ENCODE measurements at places on chromosomes 1 and 21.

GRCh38 chr1:219220945-219221344, 47.3 kb downstream of the LYPLAL1 start:
- DNase-seq = no peak

- DNase-seq = no peak
Measured at GRCh38 chr21:31442339-31442738, 98.3 kb upstream of the TIAM1 start.

- DNase-seq = no peak
Measured at GRCh38 chr1:29896791-29897714, 660.7 kb downstream of the PTPRU start.

DNA sequence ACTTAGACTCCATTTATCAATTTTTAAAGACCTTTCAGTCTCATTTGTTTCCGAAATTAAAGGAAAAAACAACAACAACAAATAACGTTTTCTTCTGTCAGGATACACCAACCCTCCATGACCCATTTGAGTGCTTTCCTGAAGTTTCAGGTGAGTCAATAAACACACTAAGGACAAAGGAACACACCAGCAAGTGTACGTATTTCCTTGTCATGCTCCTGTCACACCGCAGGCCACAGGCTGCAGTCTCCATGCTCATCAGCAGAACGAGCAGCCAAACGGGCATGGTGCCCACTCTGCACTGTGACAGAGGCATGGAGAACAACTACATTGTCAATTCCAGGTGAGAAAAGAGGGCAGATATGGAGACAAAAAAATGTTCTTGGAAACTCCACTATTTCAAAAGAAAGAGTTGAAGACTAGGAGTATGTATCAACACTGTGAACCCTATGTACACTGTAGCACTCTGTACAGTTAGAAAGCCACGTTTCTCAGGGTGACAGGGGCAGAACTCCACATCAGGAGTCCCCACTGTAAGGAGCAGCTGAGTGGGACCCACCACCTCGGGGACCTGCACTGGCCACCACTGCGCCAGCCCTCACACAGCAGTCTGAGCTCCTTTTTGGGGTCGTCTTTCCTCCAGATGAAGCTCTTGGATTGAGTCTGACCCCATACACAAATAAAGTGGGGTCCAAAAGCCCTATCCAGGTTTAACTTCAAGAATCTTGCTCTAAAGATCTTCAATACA, 2.6 kb downstream of the PTTG1IP start:
- DNase-seq = no peak

- no peak for DNase-seq
Measured at GRCh38 chr1:116537040-116537831, 33.6 kb downstream of the CD58 start.

DNA sequence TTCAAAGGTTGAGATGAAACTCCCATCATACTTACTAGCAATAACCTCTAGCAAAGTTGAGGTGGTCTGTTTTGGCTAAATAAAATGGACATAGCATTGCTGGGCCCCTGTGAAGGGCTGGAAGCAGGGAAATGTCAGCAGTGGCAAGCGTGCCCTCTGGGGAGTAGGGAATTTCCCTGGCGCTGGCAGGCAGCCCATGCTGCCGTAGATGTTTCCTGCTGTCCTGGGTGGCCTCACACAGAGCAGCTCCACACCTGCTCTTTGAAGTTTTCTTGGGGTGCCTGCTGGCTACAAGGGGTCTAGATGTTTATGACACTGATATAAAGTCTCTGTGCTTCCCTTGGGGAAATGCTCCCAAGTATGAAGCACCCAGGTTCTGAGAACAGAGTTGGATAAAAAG, 30.2 kb downstream of the ADARB1 start:
- no peak for DNase-seq

GRCh38 chr21:43624339-43624738, 34.9 kb downstream of the HSF2BP start:
- no peak for DNase-seq

DNA sequence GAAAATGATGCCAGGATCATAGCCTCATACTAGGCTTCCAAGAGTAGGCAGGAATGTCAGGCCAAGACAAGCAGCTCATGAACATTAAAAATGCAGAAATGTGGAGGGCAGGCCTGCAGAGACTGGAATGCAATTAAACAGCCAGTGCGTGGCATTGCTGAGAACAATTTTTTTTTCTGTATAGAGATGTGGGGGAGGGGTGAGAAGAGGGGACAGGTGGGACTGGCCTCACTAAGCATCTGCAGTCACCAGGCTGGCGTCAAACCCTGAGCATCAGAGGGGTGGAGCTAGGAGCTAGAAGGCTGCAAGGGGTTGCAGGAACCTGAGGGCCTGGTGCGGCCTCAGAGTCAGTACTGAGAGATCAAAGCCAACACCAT, 114.1 kb downstream of the TNR start:
- no peak for DNase-seq

DNA sequence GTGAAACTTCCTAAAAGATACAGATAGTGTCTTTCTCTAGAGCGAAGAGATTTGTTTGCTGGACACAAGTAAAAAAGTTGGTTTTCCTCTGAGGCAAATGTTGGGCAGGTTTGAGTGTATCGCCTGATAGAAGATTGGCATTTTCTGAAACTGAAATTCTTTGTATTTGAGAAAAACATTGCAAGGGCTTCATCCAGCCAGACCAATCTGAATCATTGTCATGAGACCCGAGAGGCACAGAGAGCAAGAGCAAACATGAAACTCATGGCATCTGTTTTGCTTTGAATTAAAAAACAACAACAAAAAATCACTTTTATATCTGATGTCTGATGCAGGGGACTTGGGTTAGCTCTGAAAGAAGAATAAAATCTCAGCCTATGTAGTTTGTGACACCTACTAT, 379.3 kb upstream of the NCAM2 start:
- no peak for DNase-seq

DNA sequence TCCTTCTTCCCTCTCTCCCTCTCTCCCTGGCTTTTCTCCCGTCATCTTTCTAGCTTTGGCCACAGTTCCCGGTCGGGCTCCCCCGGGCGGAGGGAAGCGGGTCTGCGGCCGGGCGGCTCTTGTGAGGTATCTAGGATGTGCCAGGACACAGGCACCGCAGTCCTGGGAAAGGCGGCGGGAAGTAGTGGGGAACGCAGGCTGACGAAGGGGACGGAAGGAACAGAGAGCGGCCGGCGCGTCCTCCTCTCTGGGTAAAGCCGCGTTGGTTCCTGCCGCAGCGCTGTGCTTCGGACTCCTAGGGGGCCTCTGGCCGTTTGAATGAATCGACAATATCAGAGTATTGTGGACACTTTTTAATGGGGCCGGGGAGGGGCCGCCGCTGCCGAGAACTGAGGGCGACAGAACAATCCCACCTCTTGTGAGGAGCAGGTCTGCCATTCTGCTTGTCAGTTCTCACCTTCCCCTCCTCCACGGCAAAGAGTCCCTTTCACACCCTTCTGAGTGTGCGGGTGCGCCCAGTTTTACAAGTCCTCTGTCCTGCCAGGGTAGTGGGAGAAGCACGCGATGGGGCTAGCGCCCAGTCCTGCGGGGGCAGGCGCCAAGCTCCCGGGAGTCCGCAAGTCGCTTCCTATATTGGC, 1.2 kb upstream of the LHX9 start:
- peak; percentile 74 for DNase-seq

GRCh38 chr1:88736633-88737248, 52.7 kb downstream of the PKN2 start:
- no peak for DNase-seq

- no peak for DNase-seq
Measured at GRCh38 chr1:218488986-218489385, 143.8 kb downstream of the TGFB2 start.

GRCh38 chr1:230515451-230516145, 89.5 kb upstream of the PGBD5 start:
- no peak for DNase-seq

GRCh38 chr1:77316006-77316405, 34.2 kb downstream of the AK5 start:
- DNase-seq = no peak

GRCh38 chr1:226786550-226786949, 47.5 kb upstream of the ITPKB start:
- no peak for DNase-seq

DNA sequence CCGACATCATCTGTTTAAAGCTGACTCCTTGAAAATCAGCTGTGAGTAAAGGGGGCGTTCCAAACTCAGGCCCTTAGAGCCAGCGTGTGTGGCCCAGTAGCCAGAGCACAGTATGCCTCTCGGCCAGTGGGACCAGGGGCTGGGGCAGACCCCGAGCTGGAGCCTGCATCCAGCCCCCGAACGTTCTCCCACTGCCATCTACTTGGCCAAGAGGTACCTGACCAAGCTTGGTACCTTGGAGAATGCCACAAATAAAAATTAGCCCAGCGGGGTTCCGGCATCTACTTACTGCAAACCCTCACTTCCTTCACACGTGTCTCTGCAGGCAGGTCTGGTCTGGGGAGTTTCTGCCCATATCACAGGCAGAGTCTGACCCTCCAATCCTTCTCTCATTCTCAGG, 56.7 kb upstream of the COL6A2 start:
- DNase-seq = no peak

- no peak for DNase-seq
Measured at GRCh38 chr21:42844411-42845113, 34.8 kb downstream of the WDR4 start.

DNA sequence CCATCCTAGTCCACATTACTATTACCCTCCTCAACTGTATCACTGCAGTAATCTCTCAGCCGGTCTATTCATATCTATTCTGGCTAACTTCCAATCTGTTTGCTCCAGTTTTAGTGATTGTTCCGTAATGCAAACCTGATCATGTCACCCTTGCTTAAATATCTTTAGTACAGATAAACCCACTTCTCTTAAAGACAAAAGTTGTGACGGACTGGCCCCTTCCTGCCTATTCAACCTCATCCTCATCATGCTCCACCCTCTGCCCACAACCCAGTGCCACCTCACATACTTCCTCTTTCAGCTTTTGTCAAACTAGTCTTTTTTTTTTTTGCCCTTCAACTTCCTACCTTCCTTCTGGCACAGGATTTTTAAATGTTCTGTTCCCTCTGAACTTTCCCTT, 2.8 kb upstream of the C1orf162 start:
- DNase-seq = no peak

DNA sequence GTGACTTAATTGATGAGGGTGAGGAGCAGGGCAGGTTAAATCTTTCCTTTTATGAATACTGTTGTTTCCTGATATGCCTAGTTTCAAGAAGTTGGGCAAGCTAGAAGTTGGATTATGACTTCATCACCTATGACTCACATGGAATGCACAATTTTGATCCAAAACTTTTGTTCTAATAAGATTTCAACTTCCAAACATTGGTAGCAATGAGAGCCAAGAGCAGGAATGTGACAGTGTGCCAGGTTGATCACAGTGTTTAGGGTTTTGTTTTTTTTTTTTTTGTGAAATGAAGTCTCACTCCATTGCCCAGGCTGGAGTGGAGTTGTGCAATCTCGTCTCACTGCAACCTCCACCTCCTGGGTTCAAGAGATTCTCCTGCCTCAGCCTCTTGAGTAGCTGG, 349.4 kb downstream of the DUSP10 start:
- no peak for DNase-seq

- DNase-seq = no peak
Measured at GRCh38 chr21:45029948-45030681, 44.3 kb upstream of the ADARB1 start.

- DNase-seq = no peak
Measured at GRCh38 chr1:61132645-61133334, 50.4 kb downstream of the NFIA start.

DNA sequence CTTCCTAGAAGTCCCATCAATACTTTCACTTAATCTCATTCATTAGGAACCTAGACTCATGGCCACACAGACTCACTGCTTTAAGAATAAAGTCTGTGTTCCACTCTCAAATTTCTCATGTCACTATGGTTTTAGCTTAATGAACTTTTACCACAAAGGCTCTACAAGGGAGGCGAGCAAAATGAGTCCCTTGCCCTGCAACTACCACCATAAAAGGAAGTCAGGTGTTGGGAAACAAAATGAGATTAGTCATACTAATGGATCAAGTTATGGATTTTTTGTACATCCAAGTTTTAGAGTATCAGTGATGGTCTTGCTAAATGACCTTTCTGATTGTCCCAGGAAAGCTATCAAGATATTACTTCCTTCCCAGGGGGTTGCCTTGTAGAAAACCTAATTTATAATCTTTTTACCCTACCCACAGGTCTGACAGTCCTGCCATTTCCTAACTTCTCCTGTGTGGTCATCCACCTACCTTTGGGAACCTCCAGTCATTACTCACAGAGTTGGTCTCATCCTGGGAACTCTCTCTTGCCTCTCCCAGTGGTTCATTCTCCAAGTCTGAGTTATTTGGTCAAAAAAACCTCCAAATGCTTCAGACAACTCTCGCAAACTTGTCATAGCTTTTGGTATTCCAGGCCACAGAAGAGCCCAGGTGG, 51.8 kb upstream of the SLC16A1 start:
- no peak for DNase-seq

GRCh38 chr1:81114191-81114590, 686.5 kb upstream of the ADGRL2 start:
- DNase-seq = no peak

GRCh38 chr1:44664730-44665370, 9.4 kb downstream of the TMEM53 start:
- no peak for DNase-seq

DNA sequence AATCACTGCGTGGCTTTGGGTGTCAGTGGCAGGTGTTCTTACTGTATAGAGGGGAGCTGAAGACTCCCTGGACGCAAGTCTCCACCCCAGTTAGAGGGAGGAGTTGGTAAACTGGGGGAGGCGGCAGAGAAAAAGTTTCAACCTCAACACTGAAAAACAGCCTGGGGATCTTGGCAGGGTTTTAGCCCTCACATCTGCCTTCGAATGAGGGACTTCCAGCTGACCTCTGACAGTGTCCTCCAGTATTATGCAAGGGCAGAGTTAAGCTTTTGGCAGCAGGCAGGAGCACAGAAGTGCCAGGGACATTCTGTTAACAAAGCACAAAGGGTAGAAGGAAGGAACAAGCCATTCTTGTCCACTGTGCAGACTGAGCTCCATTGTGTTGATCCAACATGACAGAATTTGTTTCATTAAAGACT, 41.2 kb upstream of the RAB4A start:
- no peak for DNase-seq

DNA sequence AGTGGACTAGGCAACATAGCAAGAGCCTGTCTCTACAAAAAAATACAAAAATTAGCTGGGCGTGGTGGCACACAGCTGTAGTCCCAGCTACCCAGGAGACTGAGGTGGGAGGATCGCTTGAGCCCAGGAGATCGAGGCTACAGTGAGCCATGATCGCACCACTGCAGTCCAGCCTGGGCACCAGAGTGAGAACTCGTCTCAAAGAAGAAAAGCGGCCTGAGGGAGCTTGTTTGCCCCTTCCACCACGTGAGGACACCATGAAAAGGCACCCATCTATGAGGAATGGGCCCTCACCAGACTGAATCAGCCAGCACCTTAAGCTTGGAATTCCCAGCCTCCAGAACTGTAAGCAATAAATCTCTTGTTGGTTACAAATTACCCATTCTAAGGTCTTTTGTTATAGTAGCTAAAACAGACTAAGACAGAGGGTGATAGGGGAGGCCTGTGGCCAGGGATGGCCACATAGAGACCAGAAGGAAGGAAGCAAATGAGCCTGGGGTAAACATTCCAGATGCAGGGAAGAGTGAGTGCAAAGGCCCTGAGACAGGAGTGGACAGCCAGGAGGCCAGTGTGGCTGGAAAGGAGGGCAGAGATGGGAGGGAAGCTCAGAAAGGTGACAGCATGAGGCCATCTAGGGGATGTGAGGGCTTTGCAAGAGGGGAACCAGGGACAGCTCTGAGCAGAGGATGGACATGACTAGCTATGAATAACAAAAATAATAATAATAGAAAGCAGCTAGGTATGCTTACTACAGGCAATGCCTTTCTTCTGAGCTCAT, 120.1 kb downstream of the MATN1 start:
- DNase-seq = no peak
